NCI-H1694 (cell line): ENCODE measurements at places on chromosomes 2 and 18.

DNA sequence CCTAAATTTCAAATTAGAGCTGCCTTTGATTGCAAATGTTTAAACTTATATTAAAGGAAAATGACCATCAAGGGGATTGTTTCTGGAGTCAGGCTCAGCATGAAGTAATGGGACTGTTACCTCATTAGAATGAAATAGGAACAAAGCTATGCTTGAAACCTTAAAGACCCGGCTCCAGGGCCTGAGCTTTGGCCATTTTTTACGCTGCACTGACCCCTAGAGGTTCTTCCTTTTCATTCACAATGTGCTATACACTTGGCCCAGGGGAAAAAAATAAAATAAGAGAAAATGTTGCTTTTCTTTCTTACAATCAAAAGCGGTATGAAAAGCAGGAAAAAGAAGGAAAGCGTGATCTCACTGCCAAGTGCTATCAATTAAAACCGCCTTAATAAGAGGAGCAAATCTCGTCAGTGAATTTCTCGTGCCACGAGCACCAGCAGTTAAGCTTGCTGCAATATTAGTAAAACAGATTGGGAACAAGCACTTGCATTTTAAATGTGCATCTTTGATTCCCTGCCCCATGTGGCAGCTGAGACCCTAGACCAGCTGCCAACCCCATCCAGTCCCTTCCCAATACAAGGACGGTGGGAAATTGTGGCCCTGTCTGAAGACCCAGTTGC, 96.6 kb downstream of the MBD2 start:
- peak; percentile 30 for DNase-seq

- DNase-seq, result no peak
Measured at GRCh38 chr2:167017021-167017420, 128.7 kb downstream of the XIRP2 start.

DNA sequence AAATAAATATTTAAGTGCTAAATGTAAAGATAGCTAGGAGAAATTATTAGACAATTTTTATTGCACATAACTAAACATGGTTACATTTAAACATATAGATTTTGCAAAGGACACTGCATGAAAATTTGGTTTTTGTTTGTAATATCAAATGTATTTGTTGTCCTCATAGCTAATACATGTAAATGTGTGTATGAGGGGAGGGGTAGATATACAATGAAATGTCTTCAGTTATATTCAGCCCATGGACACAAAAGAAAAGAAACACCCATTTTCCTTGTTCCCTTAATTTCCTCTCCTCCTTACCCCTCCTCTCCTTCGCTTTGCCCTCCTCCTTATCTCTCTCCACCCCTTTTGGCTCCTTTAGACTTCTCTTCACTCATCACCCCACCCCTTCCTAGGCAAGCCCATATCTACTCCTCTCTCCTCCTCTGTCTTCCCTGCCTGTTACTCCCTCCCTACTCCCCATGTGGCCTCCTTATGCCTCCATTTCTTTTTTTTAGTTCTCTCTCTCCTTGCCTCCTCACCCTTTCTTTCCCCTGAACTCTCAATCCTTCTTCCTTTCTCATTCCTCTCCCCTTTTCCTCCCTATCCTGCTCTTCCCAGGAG, 1.4 kb downstream of the COL3A1 start:
- DNase-seq, result no peak

GRCh38 chr2:52429740-52430139, 1337.9 kb upstream of the CHAC2 start:
- no peak for DNase-seq

GRCh38 chr2:241358470-241358869, 2.4 kb downstream of the FARP2 start:
- no peak for DNase-seq

DNA sequence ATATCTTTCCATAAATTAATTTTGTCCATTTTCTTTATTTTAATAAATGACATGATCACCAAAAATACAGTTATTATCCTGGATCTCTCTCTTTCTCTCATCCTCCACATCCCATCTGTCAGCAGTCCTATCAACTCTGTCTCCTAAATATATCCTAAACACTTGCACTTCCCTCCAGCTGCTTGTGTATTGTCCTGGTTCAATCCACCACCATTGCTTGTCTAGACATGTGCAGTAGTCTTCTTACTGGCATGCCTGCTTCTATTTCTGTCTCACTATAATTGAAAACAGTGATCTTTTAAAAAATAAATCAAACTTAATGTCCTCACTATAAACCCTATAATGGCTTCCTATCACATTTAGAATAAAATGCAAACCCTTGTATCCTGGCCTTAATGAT, 2168.6 kb upstream of the PIK3C3 start:
- DNase-seq, result peak; percentile 32

DNA sequence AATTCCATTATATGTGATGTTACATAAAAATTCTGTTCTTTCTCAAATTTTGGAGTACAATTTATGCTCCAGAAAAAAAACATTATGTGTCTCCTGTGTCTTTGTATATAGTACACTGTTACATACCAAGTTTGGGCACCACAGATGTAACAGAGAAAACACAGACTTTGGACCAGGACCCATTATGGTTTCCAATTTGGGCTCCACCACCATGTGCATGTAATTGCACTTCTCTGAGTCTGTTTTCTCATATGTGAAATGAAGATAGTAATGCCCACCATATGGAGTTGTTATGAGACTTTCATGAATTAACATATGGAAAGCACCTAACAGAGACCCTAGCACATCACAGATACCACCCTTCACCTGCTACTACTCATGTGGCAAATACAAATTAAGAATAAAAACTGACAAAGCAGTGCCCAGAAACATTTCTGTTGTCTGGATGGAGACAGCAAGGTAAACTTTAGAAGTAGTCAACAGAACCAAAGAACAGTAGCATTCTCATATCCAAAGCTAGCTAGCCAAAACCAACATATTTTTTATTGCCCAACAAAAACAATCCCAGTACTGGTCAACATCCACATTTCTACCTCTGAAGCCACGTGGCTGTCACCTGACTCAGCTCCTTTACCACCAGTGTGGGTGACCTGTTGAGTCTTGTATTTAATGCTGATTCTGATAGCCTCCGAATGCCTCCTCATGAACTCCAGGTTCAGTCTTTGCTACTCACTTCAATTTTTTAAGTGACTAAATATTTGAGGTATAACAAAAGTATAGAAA, 42.9 kb downstream of the ANTXR1 start:
- no peak for DNase-seq

- DNase-seq, result no peak
Measured at GRCh38 chr2:65955259-65955658, 479.7 kb upstream of the MEIS1 start.

GRCh38 chr2:180366481-180366880, 359.4 kb upstream of the CWC22 start:
- DNase-seq, result no peak

- DNase-seq, result no peak
Measured at GRCh38 chr2:145757503-145758246, 1237.8 kb upstream of the ZEB2 start.

DNA sequence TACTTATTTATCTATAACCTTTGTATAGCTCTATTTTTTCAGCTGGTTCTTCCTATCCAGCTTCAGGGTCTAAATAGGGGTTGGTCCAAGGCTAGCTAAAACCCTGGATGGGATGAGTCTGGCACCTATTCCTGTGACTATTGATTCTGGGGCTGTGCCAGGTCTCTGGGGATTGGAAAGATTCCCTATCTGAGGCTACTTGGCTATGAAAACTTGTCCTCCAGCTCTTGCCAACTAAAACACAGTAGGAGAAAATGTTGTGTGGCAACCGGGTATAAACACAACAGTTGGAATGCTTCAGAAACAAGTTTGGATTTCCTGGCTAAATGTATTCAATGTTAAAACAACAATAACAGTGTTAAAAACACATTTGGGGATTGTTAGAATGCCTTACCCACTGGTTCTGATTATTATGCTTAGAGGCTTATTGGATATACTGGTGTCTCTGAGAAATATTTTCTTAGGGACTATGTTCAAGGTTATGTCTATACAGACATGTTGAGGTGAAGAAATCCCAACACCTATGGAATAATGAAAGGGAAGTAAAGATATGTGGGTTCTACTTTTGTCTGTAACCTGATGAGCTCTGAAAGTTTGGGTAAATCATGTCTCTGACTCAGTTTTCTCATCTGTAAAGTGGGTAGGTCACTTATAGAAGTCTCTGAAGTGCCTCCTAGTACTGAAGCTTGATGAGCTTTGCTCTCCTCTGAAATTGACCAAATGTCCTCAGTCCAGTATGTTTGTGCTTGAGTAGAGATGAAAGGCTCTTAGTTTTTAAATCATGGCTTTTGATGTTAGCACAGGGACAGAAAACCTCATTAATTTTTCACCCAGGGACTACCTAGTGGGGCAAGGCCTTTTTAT, 460.7 kb downstream of the MTX2 start:
- no peak for DNase-seq

DNA sequence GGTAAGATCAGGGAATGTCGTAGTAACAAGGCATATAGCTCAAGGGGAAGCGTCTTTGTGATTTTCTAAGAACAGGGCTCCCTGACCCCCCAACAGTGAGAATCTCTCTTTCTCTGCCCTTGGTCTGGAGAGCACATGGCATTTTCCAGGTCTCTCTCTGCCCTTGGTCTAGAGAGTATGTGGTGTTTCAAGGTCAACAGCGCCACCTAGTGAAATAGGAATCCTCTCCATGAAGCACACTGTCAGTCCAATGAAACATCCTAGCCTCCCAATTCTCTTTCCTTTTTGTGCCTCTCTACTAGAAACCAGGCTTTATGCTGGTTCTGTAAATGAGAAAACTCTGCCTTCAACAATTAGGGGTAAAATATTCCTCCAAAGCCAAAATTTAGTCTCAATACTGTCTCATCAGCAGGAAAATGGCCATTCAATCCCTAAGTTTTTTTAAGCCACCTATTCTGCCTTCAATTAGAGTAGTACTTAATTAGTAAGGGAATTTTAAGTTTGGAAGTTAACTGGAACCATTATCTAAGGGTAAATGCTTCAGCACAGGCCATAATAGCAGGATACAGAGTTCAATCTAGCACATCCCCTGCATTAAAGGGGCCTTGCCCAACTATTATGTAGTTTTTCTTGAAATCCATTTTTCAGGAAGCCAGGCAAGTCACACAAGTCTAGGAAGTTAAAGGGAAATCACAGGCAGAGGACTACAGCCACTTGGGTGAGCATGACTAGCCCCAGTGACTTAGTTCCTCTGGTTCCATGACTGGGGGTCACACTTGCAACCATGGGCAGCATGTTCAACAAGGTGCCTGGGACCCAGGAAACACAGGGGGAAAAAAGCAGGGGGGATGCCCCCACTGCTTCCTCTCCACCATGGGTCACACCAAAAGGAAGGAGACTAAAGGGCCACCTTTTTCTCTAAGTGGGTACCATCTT, 12.4 kb downstream of the DYM start:
- peak; percentile 57 for DNase-seq

- peak; percentile 20 for DNase-seq
Measured at GRCh38 chr2:109594246-109594885, 19.4 kb downstream of the SEPTIN10 start.

- no peak for DNase-seq
Measured at GRCh38 chr18:62732617-62733016, 17.3 kb downstream of the PHLPP1 start.

- no peak for DNase-seq
Measured at GRCh38 chr2:171688129-171688465, 828 bp downstream of the DYNC1I2 start.

DNA sequence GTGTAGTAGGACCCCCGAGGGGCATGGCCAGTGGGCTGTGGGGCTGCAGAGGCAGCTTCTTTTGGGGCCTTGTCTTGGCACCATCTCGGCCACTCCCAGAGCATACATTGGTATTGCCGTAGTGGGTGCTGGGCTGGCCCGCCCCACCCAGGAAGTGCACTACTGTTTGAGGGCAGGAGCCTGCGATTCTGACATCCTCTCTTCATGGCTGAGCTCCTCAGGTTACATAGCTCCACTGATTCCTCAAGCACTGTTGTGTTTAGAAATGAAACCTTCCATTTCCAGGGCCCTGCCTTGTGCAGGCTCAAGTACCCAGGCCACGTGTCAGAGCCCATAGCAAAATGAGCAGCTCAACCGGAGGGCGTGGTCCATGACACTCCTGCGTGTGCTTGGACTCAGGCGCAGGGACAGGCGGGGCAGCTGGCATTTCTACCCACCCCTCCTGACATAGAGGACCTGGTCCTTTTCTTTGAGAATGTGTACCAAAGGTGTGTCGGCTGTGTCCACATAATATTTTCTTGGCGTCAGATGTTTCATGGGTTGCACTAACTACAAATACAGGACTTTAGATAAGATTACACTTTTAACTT, 67.9 kb downstream of the DGKD start:
- DNase-seq, result no peak
